PC-3 (cell line): ENCODE measurements at places on chromosomes 2 and 18. TPM values are rescaled to one million over a fixed set of nuclear protein-coding genes. Genes with fewer than 3 reads are reported as not detected.

DNA sequence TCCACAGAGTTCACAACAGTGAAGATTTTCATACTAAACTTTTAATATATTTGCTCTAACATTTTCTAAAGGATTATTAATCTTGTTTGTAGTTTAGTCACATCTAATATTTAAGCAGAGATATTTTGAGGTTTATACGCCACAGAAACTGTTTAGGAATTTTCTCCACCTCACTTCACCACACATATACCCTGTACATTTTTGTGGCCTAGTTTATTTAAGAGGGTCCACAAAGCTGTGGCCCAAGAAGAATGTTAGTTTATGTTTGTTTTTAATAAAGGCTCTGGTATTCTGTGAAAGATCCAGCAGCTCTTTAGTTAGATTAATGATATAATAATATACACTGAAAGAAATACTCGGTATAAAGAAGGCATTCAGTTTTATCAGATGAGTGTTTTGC is 132.7 kb upstream of the TTC27 start:
- no peaks in the 10 kb centered on the region for H3K27me3 ChIP-seq
- H3K4me3 ChIP-seq, result no peak overlapping the region
- H3K4me1 ChIP-seq, result no peaks in the 10 kb centered on the region

DNA sequence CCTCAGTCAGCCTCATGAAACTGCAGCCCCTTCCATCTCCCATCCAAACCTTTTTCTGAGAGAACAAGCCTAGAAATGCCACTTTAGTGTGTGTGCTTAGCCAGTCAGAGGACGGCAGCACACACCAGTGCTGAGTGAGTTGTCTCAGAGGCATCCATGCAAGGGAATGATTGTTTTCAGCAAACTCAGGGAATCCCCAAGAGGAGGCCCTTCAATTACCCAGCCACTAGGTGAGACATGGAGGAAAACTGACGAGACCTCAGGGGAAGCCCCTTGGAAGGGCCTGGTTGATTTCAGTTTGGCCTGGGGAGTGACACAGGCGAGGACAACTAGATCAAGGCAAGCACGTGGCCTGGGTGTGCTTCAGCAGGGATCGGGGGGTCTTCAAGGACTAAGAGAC is 49.7 kb downstream of the APOB start:
- no peaks in the 10 kb centered on the region for H3K4me1 ChIP-seq
- DNase-seq, result no peak
- peaks cover 22% of the 10 kb centered on the region for H3K27me3 ChIP-seq
- no peak overlapping the region for H3K27ac ChIP-seq
- H3K36me3 ChIP-seq, result no peaks in the 10 kb centered on the region
- no peak overlapping the region for H3K4me3 ChIP-seq

GRCh38 chr2:113894156-113894743 is 4.4 kb downstream of the ACTR3 start:
- peaks cover 56% of the 10 kb centered on the region for H3K4me1 ChIP-seq
- peaks cover 6% of the 10 kb centered on the region; the same call in 1 of the 2 replicates for H3K36me3 ChIP-seq
- no peaks in the 10 kb centered on the region for H3K27me3 ChIP-seq
- DNase-seq, result peak; percentile 95
- H3K27ac ChIP-seq, result peak overlapping the region; percentile 58

DNA sequence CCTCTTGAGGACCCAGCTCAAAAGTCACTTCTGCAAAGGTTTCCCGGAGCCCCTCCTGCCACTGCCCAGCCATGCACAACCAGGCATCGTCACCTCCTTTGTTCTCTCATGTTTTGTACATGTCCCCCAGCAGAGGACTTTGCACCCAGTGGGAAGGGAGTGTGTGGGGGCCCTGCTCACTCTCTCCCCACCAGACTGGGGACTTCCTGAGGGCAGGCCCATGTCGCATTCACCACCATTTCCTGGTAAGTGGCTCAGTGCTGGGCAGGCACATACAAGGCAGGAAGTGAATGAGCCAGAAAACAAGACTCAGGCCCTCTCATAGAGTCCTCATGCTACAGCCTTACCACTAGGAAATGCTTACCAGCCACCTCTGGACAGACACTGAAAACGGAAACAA is 18.9 kb downstream of the MRPL35 start:
- H3K4me3 ChIP-seq, result no peak overlapping the region
- DNase-seq, result no peak
- no peaks in the 10 kb centered on the region for H3K27me3 ChIP-seq
- H3K4me1 ChIP-seq, result no peaks in the 10 kb centered on the region
- peaks cover 11% of the 10 kb centered on the region; the same call in 1 of the 2 replicates for H3K36me3 ChIP-seq
- H3K27ac ChIP-seq, result no peak overlapping the region

- H3K36me3 ChIP-seq, result no peaks in the 10 kb centered on the region
- H3K27me3 ChIP-seq, result no peaks in the 10 kb centered on the region
- peaks cover 31% of the 10 kb centered on the region for H3K4me1 ChIP-seq
- no peak overlapping the region for H3K4me3 ChIP-seq
Observed at GRCh38 chr2:64606479-64607363, 47.0 kb downstream of the SERTAD2 start.

DNA sequence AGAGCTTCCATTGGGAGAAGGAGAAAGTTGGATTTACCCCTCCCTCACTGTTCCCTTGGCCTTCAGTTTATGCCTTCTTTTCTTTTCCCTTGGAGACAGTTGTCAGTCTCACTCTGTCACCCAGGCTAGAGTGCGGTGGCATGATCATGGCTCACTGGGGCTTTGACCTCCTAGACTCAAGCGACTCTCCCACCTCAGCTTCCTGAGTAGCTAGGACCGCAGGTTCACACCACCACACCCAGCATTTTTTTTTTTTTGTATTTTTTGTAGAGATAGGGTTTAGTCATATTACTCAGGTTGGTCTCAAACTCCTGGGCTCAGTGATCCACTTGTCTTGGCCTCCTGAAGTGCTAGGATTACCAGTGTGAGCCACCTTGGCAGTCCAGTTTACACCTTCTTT is 49.9 kb downstream of the SLC9A4 start:
- DNase-seq, result no peak
- H3K36me3 ChIP-seq, result no peaks in the 10 kb centered on the region
- no peaks in the 10 kb centered on the region for H3K4me1 ChIP-seq
- H3K27me3 ChIP-seq, result no peaks in the 10 kb centered on the region
- H3K4me3 ChIP-seq, result no peak overlapping the region

- no peaks in the 10 kb centered on the region for H3K4me1 ChIP-seq
- no peak overlapping the region for H3K27ac ChIP-seq
- no peak overlapping the region for H3K4me3 ChIP-seq
- DNase-seq, result no peak
Observed at GRCh38 chr18:42937436-42937835, 178.0 kb downstream of the RIT2 start.

DNA sequence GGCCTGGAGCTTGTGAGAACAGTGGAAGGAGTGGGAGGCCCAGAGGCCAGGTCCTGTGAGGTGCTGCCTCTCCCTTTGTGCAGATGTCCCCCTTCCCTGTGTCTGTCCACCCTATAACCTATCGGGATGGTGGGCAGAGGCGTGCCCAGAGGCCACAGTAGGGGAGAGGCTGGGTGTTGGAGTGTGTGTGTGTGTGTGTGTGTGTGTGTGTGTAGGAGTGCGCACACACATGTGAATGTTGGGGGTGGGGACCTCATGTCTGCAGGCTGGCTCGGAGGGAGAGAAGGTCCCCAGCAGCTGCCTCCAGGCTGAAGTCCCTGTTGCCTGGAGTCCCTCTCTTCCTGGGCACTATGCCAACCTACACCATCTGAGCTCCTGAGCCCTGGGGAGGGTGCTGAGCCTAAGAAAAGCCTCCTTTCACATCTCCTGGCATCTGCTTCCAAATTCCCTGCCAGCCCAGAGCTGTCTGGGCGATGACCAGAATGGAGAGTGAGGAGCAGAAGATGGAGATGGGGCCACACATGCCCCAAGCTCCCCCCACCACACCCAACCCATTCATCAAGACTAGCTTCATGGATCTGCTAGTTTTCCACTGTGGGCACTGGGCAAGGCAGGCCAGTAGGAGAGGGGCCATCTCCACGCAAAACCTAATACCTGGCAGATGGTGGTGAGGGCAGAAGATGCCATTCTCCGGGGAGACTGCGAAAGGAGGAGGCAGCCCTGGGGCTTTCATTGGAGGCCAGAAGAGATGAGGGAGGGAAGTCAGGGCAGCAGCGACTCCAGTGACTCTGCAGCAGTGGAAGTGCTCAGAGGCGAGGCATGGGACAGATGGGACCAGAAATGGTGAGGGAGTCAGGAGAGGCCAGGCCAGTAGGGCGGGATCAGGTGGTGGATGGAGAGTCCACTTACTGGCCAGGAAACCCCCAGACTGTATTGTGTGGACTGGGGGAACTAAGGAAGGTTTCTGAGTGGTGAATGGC is 20.3 kb downstream of the KCNK3 start:
- H3K27ac ChIP-seq, result no peak overlapping the region
- no peak for DNase-seq
- no peaks in the 10 kb centered on the region for H3K36me3 ChIP-seq
- no peak overlapping the region for H3K4me3 ChIP-seq
- no peaks in the 10 kb centered on the region for H3K4me1 ChIP-seq

GRCh38 chr18:10405816-10406663 is 48.4 kb upstream of the APCDD1 start:
- no peaks in the 10 kb centered on the region for H3K36me3 ChIP-seq
- no peak for DNase-seq
- H3K4me3 ChIP-seq, result no peak overlapping the region
- H3K4me1 ChIP-seq, result no peaks in the 10 kb centered on the region

GRCh38 chr18:59846814-59847490 is 52.8 kb upstream of the PMAIP1 start:
- H3K27ac ChIP-seq, result no peak overlapping the region
- H3K4me1 ChIP-seq, result peaks cover 29% of the 10 kb centered on the region
- no peaks in the 10 kb centered on the region for H3K36me3 ChIP-seq
- DNase-seq, result peak; percentile 61
- no peak overlapping the region for H3K4me3 ChIP-seq
- no peaks in the 10 kb centered on the region for H3K27me3 ChIP-seq

DNA sequence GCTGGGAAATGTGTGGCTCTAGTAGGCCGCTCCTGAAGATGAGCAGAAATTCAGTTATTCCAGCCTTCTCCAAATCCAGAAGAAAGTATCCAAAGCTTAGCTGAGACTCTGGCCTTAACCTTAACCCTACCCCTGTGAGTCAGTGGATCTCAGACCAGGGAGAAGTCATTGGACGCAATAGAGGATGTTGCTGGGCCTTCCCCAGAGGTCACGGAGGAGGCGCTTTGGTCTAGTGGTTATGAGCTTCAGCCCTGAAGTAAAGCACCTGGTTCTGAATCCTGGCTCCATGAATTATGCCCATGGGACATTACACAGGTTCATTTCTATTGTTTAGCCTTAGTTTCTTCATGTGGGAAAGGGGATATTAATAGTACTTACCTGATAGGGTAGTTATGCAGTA is 24.0 kb downstream of the PKDCC start:
- H3K4me3 ChIP-seq, result no peak overlapping the region
- no peak overlapping the region for H3K27ac ChIP-seq
- H3K4me1 ChIP-seq, result no peaks in the 10 kb centered on the region
- no peak for DNase-seq
- H3K27me3 ChIP-seq, result peaks cover 19% of the 10 kb centered on the region
- H3K36me3 ChIP-seq, result no peaks in the 10 kb centered on the region

GRCh38 chr2:107790837-107791236 is 35.9 kb upstream of the RGPD4 start:
- no peak overlapping the region for H3K27ac ChIP-seq
- DNase-seq, result no peak
- no peak overlapping the region for H3K4me3 ChIP-seq
- H3K4me1 ChIP-seq, result no peaks in the 10 kb centered on the region

- no peak overlapping the region for H3K4me3 ChIP-seq
- peak; percentile 27 for DNase-seq
- H3K36me3 ChIP-seq, result no peaks in the 10 kb centered on the region
- peaks cover 44% of the 10 kb centered on the region for H3K4me1 ChIP-seq
Observed at GRCh38 chr18:28124131-28125029, 52.5 kb downstream of the CDH2 start.

DNA sequence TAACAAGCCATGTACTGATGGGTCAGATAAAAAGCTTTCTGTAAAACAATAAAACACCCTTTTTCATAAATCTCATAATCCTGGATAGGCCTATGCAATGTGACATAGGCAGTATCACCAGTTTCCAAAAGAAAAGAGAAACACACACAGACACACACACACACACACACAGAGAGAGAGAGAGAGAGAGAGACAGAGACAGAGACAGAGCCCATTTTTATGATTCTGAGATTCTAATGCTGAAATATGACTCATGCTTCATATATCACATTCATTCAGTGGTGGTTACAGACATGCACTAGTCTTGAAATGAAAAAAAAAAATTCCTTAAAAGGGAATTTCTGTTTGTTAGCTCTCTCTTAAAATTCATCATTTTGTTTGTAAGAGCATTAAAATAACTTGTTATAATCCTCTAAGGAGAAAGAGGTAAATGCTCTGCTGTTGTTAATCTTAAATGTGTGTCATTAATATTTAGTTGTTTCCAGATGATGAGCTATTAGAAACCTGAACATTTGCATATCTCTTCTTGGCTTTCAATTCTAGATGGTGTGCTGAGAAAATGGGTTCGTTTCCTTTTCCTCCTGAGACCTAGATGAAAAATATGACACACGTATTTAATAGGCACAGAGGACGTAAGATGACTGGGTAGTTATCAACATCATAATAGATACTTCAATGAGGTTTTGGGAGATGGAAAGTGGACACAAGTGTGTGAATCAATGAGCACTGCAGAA is 1598.7 kb upstream of the ACVR2A start:
- H3K4me3 ChIP-seq, result no peak overlapping the region
- H3K36me3 ChIP-seq, result no peaks in the 10 kb centered on the region
- H3K27ac ChIP-seq, result no peak overlapping the region
- DNase-seq, result peak; percentile 45

- H3K4me1 ChIP-seq, result no peaks in the 10 kb centered on the region
- H3K27me3 ChIP-seq, result peaks cover 90% of the 10 kb centered on the region
Observed at GRCh38 chr18:13446610-13447461, 228.3 kb downstream of the LDLRAD4 start.

DNA sequence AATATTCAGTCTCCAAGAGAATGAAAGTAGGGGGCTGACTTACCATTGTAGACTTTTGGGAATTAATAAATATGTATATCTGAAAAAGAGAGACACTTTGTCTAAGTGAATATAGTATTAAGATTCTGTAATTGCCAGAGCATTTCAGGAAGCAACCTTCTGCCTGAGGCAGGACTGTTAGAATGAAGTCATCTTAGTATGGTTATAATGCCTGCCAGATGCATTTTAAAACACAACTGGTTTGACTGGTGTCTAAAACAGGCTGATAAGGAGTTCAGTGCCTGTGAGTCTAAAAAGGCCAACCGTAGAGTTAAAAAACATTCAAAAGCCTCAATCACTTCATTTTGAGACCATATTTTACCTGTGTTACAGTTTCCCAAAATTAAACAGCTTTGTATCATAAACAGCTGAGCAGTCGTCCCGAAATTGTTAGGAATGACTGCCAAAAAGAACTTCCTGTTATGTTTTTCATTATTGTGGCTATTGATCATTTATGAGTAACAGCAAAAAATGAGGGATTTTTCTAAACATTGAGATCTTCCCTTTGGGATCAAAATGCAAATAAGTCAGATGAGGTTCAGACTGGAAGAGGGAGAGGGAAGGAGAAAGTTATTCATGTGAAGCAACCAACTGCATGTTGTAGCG is 443.9 kb downstream of the PID1 start:
- no peaks in the 10 kb centered on the region for H3K4me1 ChIP-seq
- no peaks in the 10 kb centered on the region; the same call in 1 of the 2 replicates for H3K27me3 ChIP-seq
- H3K4me3 ChIP-seq, result no peak overlapping the region
- H3K27ac ChIP-seq, result no peak overlapping the region
- peak; percentile 3 for DNase-seq

Gene TMEM185B
- total RNA-seq, result 67.5 and 83.6 TPM in 2 replicates

Gene MRPS5
- total RNA-seq, result 107 and 136 TPM in 2 replicates

Gene FKBP7
- 3.7 and 4.2 TPM in 2 replicates for total RNA-seq

Gene ALPG
- total RNA-seq, result 0.12 and 0.18 TPM in 2 replicates

Gene XDH
- 0.06 and 0.91 TPM in 2 replicates for total RNA-seq

Gene VIT
- not detected in 2 replicates for total RNA-seq

Gene ARHGAP25
- total RNA-seq, result not detected in 2 replicates

Gene IGFBP2
- total RNA-seq, result 174 and 183 TPM in 2 replicates

Gene INPP4A
- 23.4 and 28.6 TPM in 2 replicates for total RNA-seq

Gene SDC1
- 358 and 362 TPM in 2 replicates for total RNA-seq

Gene AOX1
- total RNA-seq, result 54.9 and 57.2 TPM in 2 replicates

Gene MATN3
- 1.1 and 1.6 TPM in 2 replicates for total RNA-seq

Gene NOSTRIN
- 0.69 and 1.1 TPM in 2 replicates for total RNA-seq
